ENCODE measurements at places on chromosomes 7 and 10. TPM values are rescaled to one million over a fixed set of nuclear protein-coding genes. Genes with fewer than 3 reads are reported as not detected.

DNA sequence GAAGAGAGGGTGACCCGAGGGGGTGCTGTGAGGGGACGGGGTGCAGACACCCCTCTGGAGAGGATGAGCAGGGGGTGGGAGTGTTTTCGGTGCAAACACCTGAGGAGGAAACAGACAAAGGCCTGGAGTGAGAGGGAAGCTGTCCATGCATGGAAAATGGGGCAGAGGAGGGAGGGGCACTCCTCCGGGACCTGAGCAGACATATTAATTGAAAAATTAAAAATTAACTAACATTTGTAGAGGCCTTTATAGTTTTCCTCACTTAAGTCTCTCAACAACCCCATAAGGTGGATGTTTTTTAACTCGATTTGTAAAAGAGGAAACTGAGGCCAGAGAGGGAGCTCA lies 1.2 kb downstream of the VPS37D start:
- DNase-seq: no peak

DNA sequence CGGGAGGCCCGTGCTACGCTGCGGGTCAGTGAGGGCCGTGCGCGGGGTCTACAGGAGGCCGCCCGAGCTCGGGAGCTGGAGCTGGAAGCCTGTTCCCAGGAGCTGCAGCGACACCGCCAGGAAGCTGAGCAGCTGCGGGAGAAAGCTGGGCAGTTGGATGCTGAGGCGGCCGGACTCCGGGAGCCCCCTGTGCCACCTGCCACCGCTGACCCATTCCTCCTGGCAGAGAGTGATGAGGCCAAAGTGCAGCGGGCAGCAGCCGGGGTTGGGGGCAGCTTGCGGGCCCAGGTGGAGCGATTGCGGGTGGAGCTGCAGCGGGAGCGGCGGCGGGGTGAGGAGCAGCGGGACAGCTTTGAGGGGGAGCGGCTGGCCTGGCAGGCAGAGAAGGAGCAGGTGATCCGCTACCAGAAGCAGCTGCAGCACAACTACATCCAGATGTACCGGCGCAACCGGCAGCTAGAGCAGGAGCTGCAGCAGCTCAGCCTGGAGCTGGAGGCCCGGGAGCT lies 7.0 kb downstream of the LZTS2 start:
- no peak for DNase-seq

DNA sequence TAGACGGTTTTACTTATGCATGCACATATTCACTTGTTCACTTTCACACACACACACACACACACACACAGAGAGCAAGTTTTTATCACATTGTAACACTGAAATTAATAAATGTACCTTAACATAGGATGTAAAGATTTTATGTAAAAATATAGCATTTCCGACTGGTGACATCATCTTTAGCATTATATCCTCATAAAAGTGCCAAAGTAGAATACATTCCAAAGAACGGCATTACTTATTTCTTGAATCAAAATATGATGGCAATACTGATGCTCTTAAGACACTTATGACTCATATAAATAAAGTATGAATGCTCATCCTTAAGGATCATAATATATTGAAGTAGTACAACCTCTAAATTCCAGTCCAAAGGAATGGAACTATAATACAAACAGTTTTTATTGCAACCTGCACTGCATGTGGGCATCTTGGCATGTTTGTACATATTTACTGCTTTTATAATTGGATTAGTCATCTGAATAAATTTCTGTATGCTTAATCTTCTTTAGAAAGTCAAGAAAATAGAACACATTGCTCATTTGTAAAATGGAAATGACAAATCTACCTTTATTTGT lies 290.0 kb upstream of the SEMA3A start:
- no peak for DNase-seq

GRCh38 chr10:51955696-51956095 lies 256.3 kb upstream of the CSTF2T start:
- DNase-seq: no peak

DNA sequence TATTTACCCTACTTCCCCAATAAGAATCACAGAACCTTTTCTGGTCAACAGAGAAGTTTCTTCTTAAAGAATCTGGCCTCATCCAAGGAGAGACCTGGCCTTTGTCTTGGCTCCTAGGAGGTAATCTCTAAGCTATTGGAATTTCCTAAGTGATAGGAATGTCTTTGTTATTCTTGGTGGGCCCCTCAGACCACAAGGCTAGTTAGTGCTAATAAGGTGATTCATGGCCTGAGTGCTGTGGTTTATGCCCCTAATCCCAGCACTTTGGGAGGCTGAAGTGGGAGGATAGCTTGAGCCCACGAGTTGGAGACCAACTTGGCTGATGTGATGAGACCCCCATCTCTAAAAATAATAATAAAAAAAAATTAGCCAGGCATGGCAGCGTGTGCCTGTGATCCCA lies 60.0 kb upstream of the CYP2C18 start:
- no peak for DNase-seq

DNA sequence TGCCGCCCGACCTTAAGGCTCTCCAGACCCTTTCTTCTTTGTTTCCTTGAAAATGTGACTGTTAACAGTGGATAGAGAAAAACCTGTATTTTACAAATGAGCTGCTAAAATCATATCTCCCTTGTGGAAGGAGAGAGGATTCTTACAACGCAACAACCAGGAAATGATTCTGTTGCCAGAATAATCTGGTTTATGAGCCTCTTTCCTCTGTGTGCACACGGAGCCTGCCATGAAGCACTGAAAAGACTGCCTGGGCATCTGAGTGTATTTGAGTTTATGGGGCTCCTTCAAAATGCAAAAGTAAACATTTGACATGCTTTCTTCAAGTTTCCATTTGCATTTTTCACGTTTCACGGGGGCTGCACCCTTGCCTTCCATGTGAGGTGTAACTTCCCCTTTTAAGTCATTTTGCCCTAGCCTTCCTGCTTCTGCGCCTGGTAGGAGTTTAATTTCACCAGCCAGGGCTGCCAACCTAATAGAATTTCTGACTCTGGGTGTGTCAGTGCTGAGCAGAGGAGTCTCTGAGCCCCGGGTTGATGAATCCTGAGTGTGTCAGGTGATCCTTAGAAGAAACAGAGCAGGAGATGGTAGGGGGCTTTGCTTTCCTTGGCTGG lies 101.2 kb downstream of the GRB10 start:
- DNase-seq: no peak

DNA sequence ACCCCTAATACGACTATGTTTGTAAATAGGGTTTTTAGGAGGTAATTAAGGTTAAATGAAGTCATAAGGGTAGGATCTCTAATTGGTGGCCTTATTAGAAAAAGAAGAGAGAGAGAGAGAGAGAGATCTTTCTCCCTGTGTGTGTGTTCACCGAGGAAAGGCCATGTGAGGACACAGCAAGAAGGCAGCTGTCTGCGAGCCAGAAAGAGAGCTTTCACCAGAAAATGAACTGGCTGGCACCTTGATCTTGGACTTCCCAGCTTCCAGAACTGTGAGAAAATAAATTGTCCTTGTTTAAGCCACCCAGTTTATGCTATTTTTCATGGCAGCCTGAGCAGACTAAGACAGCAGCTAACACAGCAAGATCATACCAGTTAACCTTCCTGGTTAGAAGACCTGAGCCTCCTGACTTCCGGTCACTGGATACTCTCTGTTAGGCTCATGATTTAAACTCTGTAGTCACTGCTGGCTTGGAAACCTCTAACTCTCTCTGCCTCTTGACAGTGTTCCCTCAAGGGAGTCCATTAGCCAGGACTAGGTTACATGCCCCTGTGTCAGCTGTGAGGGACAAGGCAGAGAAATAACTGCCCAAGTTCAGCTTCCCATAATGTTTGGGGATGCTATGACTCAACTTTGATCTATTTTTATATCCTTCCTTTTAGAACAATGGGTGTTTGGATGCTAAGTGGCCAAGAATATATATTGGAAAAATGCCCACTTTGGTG lies 102.3 kb downstream of the DYNC1I1 start:
- no peak for DNase-seq

The KEL gene
- not detected for total RNA-seq

The SH2D4B gene
- not detected for total RNA-seq

The LLCFC1 gene
- total RNA-seq: not detected

The ABLIM1 gene
- 231 TPM for total RNA-seq

The BICC1 gene
- total RNA-seq: 5.0 TPM

DNA sequence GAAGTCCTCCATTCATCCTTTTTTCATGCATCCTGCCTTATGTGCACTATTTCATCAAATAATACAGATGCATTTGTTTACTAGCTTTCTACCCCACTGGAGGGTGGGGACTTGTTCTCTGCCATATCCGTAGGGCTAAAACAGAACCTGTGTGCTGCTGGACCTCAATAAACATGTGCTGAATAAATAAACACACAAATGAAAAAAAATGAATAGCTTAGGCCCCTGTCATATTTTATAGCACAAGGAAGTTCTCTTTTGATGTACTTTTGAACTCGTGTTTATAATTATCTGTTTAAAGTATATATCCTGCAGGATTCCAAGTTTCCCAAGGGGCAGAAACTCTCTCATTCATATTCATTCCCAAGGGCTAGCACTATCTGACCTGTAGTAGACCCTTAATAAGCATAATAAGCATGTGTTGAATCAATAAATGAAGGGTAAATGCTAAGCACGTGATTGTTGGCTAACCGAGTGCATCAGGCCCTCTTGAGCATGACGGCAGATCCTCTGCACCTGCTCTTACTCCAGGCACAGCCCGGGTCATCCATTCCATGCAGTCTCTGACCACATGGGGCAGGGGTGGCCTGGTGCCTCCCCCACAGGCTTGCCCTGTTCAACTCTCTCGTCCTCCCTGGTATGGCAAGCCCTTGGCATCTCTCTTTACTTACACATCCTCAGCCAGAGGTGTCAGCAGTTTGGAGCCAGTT lies 474.1 kb upstream of the ZMIZ1 start:
- DNase-seq: no peak
